Dermis blood vessel endothelial cell (primary cell): ENCODE measurements at places on chromosomes 7 and 10. TPM values are rescaled to one million over a fixed set of nuclear protein-coding genes. Genes with fewer than 3 reads are reported as not detected.

The SLC29A3 gene
- 2.0 and 2.6 TPM in 2 replicates for total RNA-seq

The MDFIC gene
- 69.1 and 78.2 TPM in 2 replicates for total RNA-seq

The SPAM1 gene
- total RNA-seq: not detected in 2 replicates

- DNase-seq: no peak
These were observed 94.3 kb upstream of the AGBL3 start for GRCh38 chr7:134891696-134892678.
